ENCODE measurements at places on chromosomes 12 and 14.

- peak; percentile 45 for DNase-seq
These were observed 15.4 kb upstream of the MIA2 start for GRCh38 chr14:39218171-39218769.

DNA sequence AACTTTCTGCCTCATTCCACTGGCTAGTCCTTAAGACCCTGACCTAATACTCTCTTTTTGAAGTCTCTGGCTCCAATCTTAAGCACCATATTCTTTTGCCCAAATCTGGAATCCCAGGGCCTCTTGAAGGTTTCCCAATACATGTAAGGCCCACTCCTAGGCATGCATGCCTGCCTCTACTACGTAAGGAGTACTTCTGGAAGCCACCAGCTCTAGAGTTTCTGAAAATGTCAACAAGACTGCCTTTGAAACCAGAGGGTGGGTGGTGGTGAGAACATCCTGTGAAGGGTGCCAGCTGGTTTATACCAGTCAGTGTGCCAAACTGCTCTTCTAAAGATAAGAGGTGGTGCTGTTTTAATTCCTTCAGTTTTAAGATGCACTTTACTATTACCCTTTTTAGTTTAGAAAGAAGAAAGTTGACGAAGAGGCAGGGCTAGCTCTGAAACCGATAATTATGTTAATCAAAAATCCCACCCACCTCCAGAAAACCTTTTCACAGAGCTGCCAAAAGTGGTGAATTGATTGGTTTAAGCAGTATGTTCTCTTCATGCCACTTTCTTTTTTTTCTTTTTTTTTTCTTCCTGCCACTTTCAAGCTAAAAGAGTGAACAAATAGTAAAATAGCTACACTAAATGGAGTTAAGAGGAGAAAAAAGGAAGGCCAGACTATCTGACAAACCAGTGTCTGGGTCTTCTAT, 8.7 kb upstream of the WDR89 start:
- no peak for DNase-seq

DNA sequence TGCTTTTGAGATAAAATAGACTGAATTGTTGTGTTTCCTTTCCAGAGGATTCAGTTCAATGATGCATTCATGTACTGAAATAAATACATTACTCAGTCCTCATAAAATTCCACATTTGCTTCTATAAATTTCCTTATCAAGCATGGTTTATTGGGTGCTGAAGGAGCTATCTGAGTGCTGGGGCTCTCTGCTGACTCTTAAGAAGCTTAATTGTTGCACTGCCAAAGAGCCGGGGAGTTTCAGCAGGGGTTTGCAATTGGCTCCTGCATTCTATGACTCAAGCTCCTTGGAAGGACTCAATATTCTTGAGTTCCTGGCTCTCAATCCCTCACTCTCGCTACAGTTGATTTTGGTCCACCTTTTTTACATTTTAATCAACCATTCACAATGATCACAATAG, 69.8 kb upstream of the PYGL start:
- peak; percentile 88 for DNase-seq

- peak; percentile 40 for DNase-seq
These were observed 101.5 kb downstream of the GPR135 start for GRCh38 chr14:59363531-59364226.

DNA sequence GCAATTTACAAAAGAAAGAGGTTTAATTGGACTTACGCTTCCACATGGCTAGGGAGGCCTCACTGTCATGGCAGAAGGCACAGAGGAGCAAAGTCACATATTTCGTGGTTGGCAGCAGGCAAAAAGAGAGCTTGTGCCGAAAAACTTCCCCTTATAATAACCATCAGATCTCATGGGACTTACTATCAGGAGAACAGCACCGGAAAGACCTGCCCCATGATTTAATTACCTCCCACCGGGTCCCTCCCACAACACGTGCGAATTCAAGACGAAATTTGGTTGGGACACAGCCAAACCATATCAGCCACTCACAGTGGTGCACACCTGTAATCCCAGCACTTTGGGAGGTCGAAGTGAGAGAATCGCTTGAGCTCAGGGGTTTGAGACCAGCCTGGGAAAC, 68.5 kb downstream of the FBXL14 start:
- no peak for DNase-seq

DNA sequence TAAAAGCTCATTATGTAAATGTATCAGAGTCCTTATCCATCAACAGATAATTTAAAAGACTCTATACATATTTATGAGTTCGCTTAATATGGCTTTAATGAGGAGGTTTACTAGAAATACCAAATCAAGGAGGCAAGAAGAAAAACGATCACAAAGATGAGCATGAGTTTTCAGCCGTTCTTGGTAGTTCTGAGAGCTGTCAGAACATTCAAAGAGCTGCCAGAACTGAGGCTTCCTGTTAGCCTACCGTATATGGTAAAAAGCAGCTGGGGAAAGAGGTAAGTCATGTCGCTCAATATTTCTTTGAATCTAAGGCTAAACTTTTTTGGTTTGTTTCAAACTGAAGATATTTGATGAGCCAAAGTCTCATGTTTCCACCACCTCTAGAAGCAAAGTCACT, 115.3 kb upstream of the PLXNC1 start:
- DNase-seq, result no peak

- DNase-seq, result peak; percentile 70
These were observed 78.1 kb downstream of the KSR2 start for GRCh38 chr12:117890644-117891043.

GRCh38 chr14:65237941-65238340, 135.6 kb upstream of the MAX start:
- DNase-seq, result no peak

DNA sequence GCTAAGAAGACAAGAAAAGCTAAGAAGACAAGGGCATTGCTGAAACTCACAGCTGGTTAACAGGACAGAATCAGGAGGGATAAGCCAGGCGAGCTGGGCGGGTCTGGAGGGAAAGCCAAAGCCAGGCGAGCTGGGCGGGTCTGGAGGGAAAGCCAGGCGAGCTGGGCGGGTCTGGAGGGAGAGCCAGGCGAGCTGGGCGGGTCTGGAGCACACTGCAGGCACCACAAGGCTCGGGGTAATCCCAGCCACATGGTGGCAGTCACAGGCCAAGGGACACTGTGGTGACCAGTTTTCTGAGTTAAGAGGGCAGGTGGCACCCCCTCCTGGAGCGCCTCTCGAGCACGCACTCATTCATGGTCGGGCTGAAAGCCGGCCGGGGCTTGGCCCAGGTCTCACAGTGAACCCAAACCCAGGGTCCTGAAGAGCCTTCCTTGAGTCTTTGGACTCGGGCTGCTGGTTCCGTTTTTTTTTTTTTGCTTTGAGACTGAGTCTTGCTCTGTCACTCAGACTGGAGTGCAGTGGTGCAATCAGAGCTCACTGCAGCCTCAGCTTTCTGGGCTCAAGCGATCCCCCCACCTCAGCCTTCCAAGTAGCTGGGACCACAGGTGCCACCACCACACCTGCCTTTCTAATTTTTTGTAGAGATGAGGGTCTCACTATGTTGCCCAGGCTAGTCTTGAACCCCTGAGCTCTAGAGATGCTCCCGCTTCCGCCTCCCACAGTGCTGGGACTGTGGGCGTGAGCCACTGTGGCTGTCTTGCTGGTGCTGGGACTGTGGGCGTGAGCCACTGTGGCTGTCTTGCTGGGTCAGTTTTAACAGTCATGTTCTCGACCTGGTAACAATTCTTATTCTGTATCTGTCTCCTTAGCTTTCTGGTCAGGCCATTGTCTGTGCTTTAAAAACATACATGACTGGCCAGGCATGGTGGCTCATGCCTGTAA, 40.2 kb downstream of the HSP90AA1 start:
- DNase-seq, result peak; percentile 73

- no peak for DNase-seq
These were observed 4.9 kb downstream of the SLC48A1 start for GRCh38 chr12:47777741-47778558.

DNA sequence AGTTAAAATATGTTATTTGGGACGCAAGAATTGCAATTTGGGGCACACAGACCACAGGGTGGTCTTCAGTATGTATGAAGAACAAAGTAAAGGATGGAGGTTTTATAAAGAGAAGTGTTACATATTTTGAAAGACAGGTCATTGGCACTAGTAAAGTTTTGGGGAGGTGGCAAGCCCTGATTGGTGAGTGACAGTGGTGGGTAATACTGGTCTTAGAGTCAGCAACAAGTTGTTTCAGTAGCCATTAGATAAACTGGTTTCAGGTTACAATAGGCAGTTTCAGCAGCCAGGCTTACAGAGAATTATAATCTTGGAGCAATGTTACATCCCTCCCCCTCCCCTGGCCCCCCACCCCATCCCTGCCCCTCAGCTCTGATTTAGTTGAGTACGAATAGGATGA, 17.5 kb downstream of the MARK3 start:
- DNase-seq, result peak; percentile 50

GRCh38 chr14:100988011-100988410, 84.5 kb upstream of the RTL1 start:
- DNase-seq, result no peak

DNA sequence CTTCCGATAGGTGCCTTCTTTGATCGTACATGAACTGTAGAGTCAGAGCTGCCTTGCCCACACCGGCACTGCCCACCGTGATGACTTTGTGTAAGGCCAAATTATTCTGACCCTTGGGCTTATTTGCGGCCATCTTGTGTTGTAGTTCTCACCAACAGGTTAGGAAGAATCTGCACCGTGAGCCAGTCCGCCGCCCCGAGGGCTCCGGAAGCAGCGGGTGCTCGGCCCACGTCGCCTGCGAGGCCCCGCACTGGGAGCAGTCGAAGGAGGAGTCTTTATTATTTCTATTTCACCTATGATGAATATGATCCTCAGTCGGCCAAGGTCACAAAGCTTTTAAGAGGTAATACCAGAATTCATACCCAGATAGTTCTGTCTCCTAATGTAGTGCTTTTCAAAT, 70.6 kb upstream of the SYT1 start:
- no peak for DNase-seq

- DNase-seq, result no peak
These were observed 4.1 kb downstream of the CLMN start for GRCh38 chr14:95315579-95315978.

GRCh38 chr12:14668591-14668990, 27.8 kb downstream of the GUCY2C start:
- DNase-seq, result no peak

DNA sequence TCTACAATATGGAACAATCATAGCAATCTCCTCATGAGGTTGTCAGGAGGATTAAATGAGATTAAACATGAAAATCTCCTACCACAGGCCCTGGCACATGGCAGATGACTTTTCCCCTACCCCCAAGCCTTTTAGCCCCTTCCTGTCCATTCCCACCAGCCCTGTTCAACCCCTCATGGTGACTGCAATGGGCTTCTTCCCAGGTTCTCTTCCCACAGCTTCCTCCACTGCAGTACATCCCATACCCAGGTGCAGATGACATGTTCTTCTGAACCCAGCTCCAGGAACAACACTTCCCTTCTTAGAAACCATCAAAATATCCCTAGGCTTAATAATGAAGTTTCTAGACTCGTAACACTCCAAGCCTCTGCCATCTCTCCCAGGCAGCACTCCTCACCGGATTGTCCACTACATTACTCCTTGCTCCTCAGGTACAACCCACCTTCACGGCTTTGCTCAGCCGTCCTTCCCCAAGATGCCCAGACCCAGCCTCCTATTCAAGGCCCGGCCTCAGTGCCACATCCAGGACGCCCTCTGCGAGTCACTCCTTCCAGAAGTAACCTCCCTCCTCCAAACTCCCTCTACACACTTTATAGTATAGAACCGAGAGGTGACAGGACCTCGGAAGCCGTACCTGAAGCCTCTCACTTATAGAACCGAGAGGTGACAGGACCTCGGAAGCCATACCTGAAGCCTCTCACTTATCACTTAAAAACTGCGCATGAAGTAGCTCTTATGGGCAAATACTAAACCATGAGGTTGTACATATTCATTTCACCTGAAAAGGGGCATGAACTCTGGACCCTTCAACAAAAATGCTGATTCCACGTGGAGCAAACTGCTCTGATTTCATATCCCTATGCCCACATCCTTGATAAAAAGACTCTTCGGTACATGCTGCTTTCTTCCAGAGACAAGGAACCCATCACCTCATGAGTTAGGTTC, 1.5 kb downstream of the CRACR2A start:
- no peak for DNase-seq

- DNase-seq, result no peak
These were observed 50.8 kb upstream of the POC1B start for GRCh38 chr12:89576572-89577220.

DNA sequence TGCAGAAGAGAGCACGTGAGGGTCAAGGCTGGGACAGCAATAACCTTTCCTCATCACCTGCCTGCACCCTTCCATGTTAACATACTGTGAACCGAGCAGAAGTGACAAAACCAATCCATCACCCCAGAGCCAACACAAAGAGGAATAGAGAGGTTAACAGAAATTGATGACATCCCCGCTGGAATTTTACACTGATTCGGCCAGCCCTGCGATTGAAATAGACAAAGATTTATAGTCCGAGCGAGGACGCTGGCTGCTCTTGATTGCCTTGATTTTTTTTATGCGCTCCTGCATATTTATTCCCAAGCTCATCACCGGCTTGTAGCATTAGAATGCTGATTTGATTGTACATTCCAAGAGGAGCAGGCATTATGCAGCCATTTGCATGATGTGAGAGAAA, 729.7 kb downstream of the BCL11B start:
- no peak for DNase-seq

GRCh38 chr12:40957417-40957816, 230.7 kb upstream of the PDZRN4 start:
- no peak for DNase-seq

DNA sequence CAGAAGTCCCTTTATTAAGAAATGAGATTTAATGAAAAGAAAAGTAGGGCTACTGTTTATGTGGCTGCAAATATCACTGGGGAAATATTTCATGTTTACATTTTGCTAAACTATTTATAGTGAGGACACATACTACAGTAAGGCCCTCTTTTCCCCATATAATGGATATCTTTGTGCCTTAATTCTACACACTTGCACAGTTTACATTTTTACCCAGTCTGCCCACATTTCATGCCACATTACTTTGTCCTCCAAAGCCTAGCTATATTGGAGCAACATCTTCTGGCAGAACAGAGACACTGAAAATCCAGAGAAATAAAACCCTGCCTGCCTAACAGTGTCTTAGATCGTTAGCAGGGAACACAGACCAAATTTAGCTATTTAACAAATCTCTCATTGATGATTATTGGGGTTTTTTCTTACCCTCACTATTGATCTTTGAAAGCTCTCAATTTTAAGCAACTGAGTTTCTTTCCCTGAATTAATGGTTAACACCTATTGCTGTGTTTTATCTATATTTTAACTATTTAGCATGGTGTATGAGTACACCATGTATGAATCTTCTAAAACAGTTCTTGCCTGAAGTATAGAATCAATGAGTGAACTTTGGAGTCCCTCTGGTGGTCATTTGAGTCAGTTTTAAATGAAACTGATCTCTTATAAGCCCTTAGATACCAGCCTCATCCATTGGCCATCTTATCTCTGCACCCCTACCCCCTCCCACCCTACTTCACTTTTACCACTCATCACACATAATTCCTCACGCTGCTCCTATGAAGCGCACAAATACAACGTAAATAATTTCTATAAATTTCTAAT, 170.2 kb downstream of the BCAT1 start:
- peak; percentile 73 for DNase-seq

DNA sequence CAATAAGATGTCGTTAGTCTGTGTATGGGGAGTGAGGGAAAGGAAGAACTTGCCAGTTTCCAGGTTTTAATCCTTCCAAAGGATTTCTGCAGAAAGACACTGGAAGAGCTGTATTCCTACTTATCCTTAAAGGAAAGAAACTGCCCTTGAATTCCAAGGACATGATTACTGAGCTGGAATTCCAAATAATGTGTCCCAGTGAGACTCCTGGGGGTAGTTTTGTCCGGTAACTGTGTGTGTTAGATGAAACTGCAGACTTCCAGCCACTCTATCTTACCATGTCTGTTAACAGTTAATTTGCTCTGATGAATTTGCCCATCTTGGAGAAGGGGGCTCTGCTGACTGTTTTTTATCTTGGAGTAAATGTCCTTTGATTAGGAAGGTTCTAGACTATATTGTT, 33.0 kb downstream of the CKB start:
- no peak for DNase-seq
